ENCODE measurements at places on chromosomes 16 and 17. TPM values are rescaled to one million over a fixed set of nuclear protein-coding genes. Genes with fewer than 3 reads are reported as not detected.

The SPIRE2 gene
- polyA plus RNA-seq: 1.9 TPM

The LHX1 gene
- not detected for polyA plus RNA-seq

The CCL5 gene
- polyA plus RNA-seq: not detected

The DPEP2NB gene
- polyA plus RNA-seq: not detected

DNA sequence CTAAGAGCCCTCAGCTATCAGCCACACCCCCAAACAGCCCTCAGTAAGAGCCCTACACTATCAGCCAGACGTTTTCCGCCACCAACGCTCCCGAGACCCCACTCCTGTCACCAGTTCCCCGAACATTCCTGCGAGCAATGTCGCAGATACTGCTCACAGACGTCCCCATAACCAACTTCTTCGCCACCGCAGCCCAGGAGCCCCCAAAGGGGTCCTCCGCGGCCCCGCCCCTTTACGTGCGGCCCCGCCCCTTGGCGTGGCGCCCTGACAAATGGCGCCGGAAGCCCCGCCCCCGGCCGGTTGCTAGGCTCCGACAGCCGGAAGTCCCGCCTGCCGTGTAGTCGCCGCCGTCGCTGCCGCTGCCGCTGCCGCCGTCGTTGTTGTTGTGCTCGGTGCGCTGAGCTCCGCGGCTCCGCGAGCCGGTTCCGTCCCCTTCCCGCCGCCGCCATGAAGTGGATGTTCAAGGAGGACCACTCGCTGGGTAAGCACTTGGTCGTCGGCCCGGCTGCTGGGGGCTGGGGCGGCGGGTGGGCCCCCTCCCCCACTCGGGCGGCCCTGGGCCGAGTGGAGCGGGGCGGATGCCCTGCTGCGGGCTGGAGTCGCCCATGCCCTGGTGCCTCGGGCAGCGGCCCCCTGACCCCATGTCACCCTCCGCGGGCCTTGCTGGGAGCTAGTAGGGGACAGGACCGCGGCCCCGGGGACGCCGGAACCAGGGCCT lies at the start of gene GABARAPL2:
GABARAPL2 (plus strand) TSS at position 340 of the 718 bp plus-strand sequence; CDS start at position 448, 108 bp downstream.
- peak; percentile 56 for DNase-seq

GRCh38 chr16:48687421-48688038 lies 77.5 kb upstream of the N4BP1 start:
- peak; percentile 67 for DNase-seq

DNA sequence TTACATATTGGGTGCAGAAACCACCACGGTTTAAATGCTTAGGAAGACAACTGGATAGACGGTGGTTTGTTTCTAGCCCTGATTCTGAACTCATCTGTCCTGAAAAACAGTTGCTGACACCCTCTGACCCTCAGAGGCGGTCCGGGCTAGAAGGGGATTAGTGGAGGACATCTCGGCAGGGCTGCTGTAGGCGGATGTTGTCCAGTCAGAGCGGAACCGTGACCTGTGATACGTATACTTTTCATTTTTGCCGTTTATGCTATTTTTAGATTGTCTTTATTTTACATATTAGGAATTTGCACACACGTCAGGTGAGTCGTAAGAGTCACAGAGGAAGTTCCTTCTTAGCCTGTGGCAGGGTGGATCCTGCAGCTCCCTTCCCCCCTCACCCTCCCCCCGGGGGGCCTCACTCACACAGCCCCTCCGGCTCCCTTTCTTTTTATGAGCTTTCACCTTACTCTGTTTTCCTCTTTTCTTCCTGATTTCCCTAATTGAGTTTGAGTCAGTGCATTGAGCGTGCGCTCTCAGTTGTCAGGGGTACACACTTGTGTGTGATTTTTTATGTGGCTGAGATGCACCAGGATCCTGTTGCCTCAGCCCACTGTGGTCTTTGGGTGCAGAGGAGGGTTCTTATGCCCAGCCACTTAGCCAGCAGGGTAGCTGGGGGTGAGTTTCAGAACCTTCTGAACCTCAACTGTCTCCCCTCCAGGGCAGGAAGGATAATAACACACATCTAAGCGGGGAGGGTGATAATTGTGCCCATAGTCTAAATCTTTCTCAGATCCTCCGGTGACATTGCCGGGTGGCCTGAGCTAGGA lies 211.1 kb upstream of the CHMP6 start:
- DNase-seq: peak; percentile 74

- DNase-seq: no peak
Measured at GRCh38 chr17:6108987-6109386, 38.8 kb downstream of the WSCD1 start.

DNA sequence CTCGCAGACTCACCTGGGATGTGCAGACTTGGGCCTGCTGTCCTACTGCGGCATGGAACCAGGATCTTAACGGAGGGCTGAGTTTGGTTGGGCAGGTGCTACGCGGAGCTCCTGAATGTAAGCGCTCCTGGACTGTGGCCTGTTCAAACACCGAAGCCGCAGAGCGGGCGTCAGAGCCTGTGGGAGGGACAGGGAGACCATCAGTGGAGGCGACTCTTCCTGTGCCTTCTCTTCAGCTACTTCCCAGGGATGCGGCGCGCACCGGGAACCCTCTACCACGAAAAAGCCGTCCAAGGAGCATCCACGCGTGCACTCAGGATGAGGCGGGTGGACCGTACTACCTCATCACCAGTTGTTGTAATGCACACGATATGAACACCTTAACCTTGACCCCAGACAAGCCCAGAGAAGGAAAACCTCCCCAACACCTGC lies 2.0 kb downstream of the USP36 start:
- DNase-seq: no peak

GRCh38 chr17:79400989-79401703 lies 209.7 kb downstream of the RBFOX3 start:
- DNase-seq: peak; percentile 36

DNA sequence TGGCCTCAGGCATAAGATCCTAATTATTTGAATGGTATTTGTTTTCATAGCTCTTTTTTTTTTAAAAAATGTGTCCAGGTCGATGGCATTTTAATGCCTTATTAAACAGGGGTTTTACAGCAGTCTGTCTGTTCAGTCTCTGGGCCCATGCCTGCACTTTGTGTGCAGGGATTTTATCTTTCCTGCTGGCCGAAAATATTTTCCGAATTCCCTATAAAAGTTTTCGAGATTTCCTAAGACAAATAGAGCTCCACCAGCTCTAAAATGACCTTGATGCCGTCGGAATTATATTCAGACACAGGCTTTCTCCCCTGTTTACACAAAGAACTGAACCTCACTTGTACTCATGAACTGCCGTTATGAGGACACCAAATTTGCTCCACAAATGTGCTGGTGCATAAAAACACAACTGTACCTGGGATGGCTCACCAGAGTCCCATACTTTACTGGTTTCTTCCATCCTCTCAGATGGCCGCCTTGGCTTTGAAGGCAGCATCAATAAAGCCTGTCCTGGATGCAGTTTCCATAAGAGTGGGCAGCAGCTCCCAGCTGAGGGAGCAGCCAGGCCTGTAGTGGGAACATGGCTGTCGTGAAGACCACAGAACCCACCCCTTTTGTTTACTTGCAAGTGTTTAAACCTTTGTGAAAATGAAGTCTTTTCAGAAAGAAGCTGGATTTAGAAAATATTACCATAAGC lies 44.9 kb downstream of the TBX4 start:
- DNase-seq: no peak

- no peak for DNase-seq
Measured at GRCh38 chr17:80118601-80119270, 17.4 kb downstream of the GAA start.

All from IMR-90 (cell line).